ENCODE measurements at places on chromosomes 12 and 14.

GRCh38 chr12:132702640-132703039 is 8.0 kb upstream of the PGAM5 start:
- no peak for DNase-seq

- DNase-seq: no peak
These were observed 19.4 kb downstream of the TMEM116 start for GRCh38 chr12:111993292-111994150.

DNA sequence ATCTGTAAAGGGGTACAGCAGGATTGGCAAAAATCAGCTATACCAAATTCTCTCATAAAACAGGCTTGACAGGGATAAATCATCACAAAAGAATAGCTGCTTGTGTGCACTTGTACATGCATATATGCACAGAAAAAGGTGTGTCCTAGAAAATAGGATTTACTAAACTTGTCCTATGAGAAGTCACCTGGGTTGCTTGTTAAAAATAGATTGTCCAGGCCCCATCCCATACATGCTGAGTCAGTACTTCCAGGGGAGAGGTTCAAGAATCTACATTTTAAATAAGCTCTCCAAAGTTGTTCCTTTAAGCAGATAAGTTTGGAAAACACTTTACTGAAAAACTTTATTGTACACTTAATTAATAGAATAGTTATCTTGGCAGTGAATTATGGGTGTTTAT is 123.1 kb downstream of the ANO6 start:
- no peak for DNase-seq

DNA sequence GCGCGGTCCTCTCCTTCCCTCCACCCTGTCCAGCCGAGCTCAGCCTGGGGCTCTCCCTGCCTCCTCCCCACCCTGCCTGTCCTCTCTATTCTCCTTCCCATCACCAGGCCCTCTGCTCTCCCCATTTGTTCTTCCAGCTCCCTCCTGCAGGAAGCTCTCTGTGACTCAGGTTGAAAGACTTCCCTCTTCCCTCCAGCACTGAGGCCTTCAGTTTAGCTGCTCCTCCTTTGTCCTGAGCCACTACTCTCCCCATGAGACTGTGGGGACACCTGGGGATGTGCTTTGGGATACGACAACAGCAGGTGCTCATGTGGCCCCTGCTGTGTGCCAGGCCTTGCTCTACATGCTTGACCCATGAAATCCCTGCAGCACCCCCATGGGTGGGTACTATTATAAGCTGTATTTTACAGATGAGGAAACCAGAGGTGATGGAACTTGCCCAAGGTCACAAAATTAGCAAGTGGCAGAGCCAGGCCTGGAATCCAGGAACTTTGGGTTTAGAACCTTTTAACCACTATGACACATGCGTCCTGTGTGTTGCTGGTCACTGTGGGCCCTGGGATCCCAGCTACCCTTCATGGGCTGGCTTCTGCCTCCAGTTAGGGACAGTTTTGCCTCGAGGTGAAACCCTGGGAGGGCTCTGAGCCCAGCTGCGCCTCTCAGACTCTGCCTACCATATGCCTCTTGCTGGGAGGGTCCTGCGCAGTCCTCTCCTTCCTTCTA is 5.5 kb downstream of the KRT80 start:
- DNase-seq: no peak

All from activated naive CD4-positive, alpha-beta T cell treated with Interleukin-2 at 50 U/mL for 16 hours (primary cell).